ENCODE measurements at places on chromosomes 11 and 22. TPM values are rescaled to one million over a fixed set of nuclear protein-coding genes. Genes with fewer than 3 reads are reported as not detected.
A peak's percentile ranks its signal among the peaks of the same experiment; 100 is the strongest.

OR5AP2 gene
- total RNA-seq: not detected

DNA sequence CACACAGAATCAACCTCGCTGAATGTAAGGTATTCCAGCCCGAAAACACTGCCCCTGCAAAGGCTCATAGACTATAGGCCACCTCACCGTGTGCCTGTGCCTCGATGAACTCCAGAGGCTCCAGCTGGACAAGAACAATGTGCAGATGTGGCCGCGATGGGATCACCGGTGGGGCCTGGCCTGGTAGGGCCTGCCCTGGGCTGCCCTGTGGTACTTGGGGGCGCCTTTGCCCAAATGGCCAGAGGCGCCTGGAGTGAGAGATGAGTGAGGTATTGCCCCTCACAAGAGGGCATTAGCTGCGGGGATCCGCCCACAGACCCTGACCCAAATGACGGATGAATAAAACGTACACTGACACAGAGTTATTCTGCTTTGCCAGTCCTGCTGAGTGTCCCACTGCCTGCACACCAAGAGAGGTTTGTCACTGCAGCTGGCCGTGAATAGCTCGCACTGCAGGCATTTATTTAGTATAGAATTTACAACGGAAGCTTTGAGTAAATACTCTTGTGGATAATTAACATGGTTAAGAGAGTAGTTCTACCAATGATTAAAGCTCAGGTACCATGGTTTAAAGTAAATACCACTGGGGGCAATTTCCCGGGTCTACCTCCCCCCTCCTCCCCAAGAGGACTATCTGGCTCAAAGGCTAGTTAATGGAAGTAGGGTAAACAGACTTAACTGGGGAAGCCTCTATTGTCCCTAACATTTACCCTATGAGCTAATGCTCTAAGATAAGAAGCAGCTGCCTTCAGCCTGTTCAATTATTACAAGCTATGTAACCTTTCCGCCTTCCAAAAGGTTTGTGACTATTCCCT is 101.1 kb upstream of the IGLL5 start:
- H3K4me3 ChIP-seq: no peak overlapping the region
- peaks cover 6% of the 10 kb centered on the region for H3K27me3 ChIP-seq
- no peaks in the 10 kb centered on the region for H3K4me1 ChIP-seq
- no peak overlapping the region for H3K27ac ChIP-seq
- no peaks in the 10 kb centered on the region for H3K36me3 ChIP-seq

FAR1 gene
- 60.4 TPM for total RNA-seq

KDM4E gene
- total RNA-seq: not detected

- DNase-seq: no peak
- no peak overlapping the region for H3K27ac ChIP-seq
- H3K4me3 ChIP-seq: no peak overlapping the region
- H3K4me1 ChIP-seq: no peaks in the 10 kb centered on the region
- no peaks in the 10 kb centered on the region for H3K36me3 ChIP-seq
- H3K27me3 ChIP-seq: no peaks in the 10 kb centered on the region
These were observed 13.8 kb upstream of the TFIP11 start for GRCh38 chr22:26525946-26526564.

MYO7A gene
- total RNA-seq: 1.3 TPM

DNA sequence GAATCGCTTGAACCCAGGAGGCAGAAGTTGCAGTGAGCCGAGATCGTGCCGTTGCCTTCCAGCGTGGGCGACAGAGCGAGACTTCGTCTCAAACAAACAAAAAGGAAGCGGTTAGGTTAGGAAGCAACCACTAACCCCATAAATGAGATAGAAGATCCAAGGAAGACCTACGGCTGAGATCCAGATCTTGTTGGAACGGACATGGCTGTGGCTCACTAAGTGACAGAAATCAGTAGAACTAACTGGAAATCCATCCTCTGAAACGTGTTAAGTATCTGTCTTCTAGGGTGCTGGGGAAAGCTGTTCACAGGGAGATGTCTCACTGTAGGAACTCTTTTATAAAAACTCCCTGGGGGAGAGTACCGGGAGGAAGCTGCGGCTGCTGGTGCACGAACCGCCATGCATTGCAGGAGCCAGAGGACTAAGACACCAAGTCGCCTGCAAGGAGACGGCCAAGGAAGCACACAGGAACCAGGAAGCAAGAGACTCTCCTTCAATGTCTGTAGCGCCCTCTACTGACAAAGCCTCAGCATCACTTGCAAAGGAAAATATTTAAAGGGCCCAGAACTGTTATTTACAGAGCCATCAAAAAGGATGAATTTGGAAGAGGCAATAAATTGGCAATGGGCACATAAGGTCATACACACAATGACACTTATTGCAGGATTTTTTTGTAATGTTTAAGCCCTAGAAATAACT is 16.9 kb upstream of the SPTY2D1 start:
- H3K4me3 ChIP-seq: no peak overlapping the region
- no peaks in the 10 kb centered on the region for H3K36me3 ChIP-seq
- no peak overlapping the region for H3K27ac ChIP-seq

- no peak overlapping the region for H3K4me3 ChIP-seq
- H3K27ac ChIP-seq: peak overlapping the region; percentile 69
- DNase-seq: peak; percentile 88
- no peaks in the 10 kb centered on the region for H3K36me3 ChIP-seq
- H3K27me3 ChIP-seq: no peaks in the 10 kb centered on the region
These were observed 39.4 kb upstream of the CFAP300 start for GRCh38 chr11:102007567-102008437.

GRCh38 chr11:4890279-4890678 is 8.6 kb downstream of the OR51T1 start:
- no peaks in the 10 kb centered on the region for H3K4me1 ChIP-seq
- no peak overlapping the region for H3K4me3 ChIP-seq
- H3K36me3 ChIP-seq: no peaks in the 10 kb centered on the region
- no peak overlapping the region for H3K27ac ChIP-seq

- H3K27me3 ChIP-seq: peaks cover 3% of the 10 kb centered on the region
- DNase-seq: no peak
- no peak overlapping the region for H3K27ac ChIP-seq
- H3K4me3 ChIP-seq: peak overlapping the region; percentile 37
- no peaks in the 10 kb centered on the region for H3K36me3 ChIP-seq
These were observed 17.5 kb downstream of the USP2 start for GRCh38 chr11:119363851-119364590.

DNA sequence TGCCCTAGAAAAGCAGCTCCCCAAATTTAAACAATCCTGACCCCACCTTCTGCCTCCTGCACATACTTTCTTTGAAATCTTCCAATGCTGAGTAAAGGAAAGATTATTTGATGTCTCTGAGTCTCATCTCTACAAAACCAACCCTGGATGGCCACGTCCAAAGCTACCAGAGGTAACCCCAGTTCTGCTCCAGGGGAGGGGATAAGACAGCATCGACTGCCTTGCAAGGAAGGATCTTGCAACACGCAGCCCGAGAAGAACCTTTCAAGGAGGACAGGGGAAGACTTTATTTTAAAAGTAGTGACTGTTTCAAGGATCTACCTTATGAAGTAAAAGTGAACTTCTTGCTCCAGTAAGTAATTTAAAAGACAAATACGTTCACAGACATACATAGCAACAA is 66.5 kb upstream of the TMEM45B start:
- DNase-seq: no peak
- no peaks in the 10 kb centered on the region for H3K27me3 ChIP-seq
- no peaks in the 10 kb centered on the region for H3K4me1 ChIP-seq
- no peak overlapping the region for H3K4me3 ChIP-seq

GRCh38 chr22:47225931-47226633 is 463.6 kb downstream of the TBC1D22A start:
- no peak overlapping the region for H3K4me3 ChIP-seq
- no peak overlapping the region for H3K27ac ChIP-seq
- no peaks in the 10 kb centered on the region for H3K4me1 ChIP-seq
- no peaks in the 10 kb centered on the region for H3K36me3 ChIP-seq

DNA sequence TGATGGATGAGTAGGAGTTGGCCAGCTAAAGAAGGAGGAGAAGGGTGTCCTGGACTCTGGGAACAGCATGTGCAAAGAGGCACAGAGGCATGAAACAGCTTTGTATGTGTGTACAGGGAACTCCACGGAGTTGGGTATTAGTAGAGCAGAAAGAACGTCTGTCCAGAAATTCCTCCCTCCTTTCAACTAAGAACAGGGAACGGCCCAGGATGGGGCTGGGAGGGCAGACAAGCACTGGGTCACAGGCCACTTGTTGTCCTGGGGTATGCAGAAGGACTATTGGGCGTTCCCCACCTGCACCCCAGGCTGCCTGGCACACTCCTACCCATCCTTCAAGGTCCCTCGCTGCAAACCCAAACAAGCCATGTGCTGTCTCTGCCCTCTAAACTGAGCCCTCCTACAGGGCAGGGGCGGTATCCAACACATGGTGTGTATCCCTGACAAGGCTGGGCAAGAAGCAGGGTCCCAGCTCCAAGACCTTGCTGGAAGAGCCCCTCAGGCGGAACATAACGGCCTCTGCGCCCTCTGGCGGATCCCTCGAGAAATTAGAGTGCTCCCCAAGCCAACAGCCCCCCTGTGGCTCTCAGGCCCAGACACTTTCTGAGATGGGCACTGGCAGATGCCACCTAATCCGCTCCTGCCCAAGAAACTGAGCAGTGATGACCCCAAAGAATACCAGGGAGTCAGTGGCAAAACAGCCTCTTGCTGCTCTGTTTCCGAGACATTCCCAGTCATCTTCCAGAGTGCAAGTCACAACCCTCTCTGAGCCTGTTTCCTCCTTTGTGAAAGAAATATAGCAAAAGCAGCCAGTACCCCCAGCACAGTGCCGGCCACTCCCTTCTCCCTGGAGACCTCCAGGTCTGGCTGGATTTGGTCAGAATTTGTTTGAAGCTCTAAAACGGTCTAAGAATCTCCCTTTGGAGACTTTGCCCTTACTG is 1.6 kb upstream of the ELFN2 start:
- no peaks in the 10 kb centered on the region for H3K27me3 ChIP-seq
- DNase-seq: peak; percentile 27
- H3K4me1 ChIP-seq: peaks cover 8% of the 10 kb centered on the region

GRCh38 chr11:34366522-34366921 is 8.7 kb upstream of the ABTB2 start:
- H3K36me3 ChIP-seq: no peaks in the 10 kb centered on the region
- no peaks in the 10 kb centered on the region for H3K27me3 ChIP-seq

- H3K36me3 ChIP-seq: no peaks in the 10 kb centered on the region
- no peaks in the 10 kb centered on the region for H3K4me1 ChIP-seq
- H3K4me3 ChIP-seq: no peak overlapping the region
- H3K27ac ChIP-seq: no peak overlapping the region
These were observed 101.1 kb downstream of the NELL1 start for GRCh38 chr11:20770414-20770946.

DNA sequence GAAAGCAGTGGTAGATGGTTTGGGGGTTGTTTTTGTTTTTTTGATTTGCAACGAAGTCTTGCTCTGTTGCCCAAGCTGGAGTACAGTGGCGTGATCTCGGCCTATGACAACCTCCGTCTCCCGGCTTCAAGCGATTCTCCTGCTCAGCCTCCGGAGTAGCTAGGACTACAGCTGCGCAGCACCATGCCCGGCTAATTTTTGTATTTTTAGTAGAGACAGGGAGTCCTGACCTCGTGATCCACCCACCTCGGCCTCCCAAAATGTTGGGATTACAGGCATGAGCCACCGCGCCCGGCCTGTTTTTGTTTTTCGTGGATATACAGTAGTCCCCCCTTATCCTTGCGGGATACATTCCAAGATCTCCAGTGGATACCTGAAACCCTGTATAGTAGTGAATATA is 6.6 kb downstream of the EP300 start:
- peaks cover 15% of the 10 kb centered on the region for H3K4me1 ChIP-seq
- no peaks in the 10 kb centered on the region for H3K36me3 ChIP-seq
- H3K27ac ChIP-seq: no peak overlapping the region
- no peak for DNase-seq

MS4A4A gene
- total RNA-seq: not detected

DNA sequence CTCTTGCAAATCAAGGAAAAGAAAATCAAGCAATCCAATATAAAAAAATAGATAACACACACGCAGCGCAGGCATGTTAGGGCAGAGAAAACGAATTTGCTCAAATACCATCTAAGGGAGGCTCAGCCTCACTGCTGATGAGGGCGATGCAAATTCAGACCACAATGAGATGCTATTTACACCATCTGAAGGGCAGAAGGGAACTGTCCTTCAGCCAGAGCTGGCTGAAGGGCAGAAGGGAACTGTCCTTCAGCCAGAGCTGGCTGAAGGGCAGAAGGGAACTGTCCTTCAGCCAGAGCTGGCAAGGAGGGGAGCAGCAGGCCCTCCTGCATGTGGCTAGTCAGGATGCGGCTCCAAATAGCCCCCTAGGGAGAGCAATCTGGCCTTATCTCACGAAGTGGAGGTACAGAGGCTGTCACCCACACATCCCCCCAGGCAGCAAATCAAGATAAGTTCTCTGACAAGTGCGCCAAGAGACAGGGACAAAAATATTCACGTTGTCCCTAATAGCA is 7.6 kb upstream of the SLC39A13 start:
- no peak for DNase-seq
- no peaks in the 10 kb centered on the region for H3K27me3 ChIP-seq
- H3K36me3 ChIP-seq: no peaks in the 10 kb centered on the region
- H3K4me3 ChIP-seq: no peak overlapping the region

CDC42EP2 gene
- total RNA-seq: 8.1 TPM

DNA sequence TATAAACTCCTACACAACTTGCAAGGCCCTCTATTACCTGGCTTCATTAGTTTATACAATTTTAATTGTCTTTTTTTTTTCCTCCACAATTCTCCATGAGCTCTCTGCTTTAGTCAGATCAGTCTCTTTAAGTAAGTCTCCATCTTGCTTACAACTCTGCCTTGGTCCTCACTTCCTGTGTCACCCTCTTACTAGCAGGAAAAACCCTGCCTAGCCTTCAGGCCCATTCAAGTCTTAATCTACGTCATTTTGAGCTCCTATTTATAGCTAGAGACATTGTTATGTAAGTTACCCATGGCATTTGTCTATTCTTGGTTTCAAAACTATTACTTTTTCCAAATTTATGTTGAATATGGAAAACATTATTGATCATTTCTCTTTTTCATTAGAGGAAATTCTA is 177.4 kb downstream of the SBF2 start:
- H3K27ac ChIP-seq: peak overlapping the region; percentile 54
- no peak for DNase-seq
- no peaks in the 10 kb centered on the region for H3K36me3 ChIP-seq
- H3K27me3 ChIP-seq: no peaks in the 10 kb centered on the region
